ENCODE measurements at places on chromosomes 4 and X.

DNA sequence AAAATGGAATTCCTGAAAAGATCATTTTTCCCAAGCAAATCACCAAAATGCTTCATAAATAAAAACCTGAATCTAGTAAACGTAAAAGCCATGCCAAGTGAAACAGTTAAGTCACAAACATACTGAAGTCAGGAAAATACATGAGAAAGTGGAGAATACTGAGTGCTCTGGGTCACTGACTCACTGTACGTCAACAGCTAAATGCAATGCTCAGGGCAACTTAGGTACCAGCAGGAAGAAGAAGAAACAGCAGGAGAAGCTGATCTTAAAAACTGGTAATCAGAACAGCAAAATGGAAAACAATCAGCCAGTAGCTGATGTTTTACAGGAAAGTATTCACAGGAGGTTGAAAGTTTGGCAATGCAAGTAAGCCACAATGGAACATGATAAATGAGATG, 252.6 kb upstream of the ETNPPL start:
- DNase-seq: no peak
- no peaks in the 10 kb centered on the region for H3K4me1 ChIP-seq
- no peak overlapping the region for H3K27ac ChIP-seq
- no peaks in the 10 kb centered on the region for H3K27me3 ChIP-seq

DNA sequence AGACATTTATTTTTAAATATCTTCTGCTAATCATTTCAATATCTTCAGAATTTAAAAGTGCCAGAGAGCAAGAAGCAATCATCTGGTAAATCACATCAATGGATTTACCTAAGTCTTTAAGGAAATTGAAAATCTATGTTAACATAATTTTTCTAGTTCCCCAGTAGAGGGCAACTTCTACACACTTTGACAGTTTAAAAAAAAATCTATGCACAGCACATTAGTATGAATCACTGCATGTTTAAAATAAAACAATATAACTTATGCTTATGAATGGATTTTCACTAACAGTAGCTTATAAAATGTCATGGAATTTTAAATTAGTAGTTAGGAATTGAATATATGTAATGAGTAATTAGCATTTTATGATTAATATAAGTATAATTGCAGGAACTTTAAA, 126.5 kb downstream of the REELD1 start:
- H3K36me3 ChIP-seq: no peaks in the 10 kb centered on the region
- H3K4me3 ChIP-seq: no peak overlapping the region
- no peak overlapping the region for H3K27ac ChIP-seq
- H3K27me3 ChIP-seq: no peaks in the 10 kb centered on the region

GRCh38 chr4:68271851-68272357, 26.4 kb upstream of the TMPRSS11B start:
- peak overlapping the region; percentile 94 for H3K27ac ChIP-seq
- peaks cover 31% of the 10 kb centered on the region for H3K4me1 ChIP-seq
- H3K36me3 ChIP-seq: no peaks in the 10 kb centered on the region
- DNase-seq: peak; percentile 49
- H3K4me3 ChIP-seq: no peak overlapping the region

GRCh38 chr4:120720354-120720934, 202.1 kb downstream of the PRDM5 start:
- DNase-seq: no peak
- no peaks in the 10 kb centered on the region for H3K4me1 ChIP-seq
- no peaks in the 10 kb centered on the region for H3K36me3 ChIP-seq
- no peak overlapping the region for H3K27ac ChIP-seq
- no peaks in the 10 kb centered on the region for H3K27me3 ChIP-seq
- no peak overlapping the region for H3K4me3 ChIP-seq

DNA sequence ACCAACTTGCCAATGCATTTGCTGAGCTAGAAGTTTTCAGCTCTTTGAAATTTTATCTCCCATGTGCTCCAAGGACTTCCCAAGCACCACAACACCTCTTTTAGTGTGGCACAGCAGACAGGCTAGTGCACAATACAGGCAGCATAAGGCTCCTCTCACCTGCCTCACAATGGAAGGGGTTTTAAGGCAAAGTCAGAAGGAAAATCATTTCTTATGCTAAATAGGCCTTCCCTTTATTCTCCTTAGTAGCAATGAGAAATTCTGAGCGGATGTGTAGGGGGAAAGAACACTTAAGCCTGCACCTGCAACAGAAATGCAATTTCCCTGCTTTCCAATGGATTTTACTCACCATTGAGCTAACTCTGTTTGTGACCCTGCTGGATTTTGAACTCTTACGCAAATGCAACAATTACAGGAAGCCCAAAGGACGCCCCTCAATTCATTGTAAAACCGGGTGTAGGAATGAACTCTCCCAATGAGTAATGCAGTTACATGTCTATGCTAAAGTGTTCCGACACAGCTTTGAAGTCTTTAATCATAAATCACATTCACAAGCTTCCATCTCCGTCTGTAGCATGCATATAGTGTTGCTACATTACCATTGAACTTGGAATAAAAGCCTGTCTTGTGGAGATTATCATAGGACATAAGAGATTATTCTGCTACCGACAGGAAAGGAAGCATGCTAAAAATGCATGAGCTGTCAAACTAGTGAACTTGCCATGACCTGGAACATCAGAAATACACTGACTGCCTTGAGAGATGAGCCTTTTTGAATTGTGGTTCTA, 1084.9 kb downstream of the RPA4 start:
- no peaks in the 10 kb centered on the region for H3K36me3 ChIP-seq
- H3K27me3 ChIP-seq: no peaks in the 10 kb centered on the region
- H3K27ac ChIP-seq: no peak overlapping the region

DNA sequence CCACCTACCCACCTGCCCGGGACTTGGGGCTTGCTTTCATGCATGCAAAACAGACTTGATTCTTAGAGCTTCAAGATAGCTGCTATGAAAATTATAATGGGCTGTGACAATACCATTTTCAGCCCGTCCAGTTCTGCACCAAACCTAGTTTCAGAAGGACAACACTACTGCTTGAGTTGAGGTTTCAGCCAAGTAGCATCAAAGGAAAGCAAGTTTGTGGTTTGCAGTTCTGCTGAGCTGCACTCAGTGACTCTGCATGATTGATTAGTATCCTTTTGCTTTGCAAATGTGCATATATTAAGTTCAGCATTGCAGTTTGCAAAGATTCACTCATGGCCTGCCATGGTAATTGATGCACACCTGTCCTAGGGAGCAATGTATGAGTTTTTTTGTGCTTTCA, 442.7 kb downstream of the RPA4 start:
- no peaks in the 10 kb centered on the region for H3K27me3 ChIP-seq
- H3K4me3 ChIP-seq: no peak overlapping the region
- no peaks in the 10 kb centered on the region for H3K4me1 ChIP-seq
- no peaks in the 10 kb centered on the region for H3K36me3 ChIP-seq
- DNase-seq: no peak

- H3K27me3 ChIP-seq: no peaks in the 10 kb centered on the region
- no peak overlapping the region for H3K4me3 ChIP-seq
- H3K36me3 ChIP-seq: no peaks in the 10 kb centered on the region
- H3K4me1 ChIP-seq: peaks cover 8% of the 10 kb centered on the region
Observed at GRCh38 chr4:94595880-94596483, 144.2 kb downstream of the PDLIM5 start.

- no peaks in the 10 kb centered on the region for H3K4me1 ChIP-seq
- no peak overlapping the region for H3K4me3 ChIP-seq
- no peak for DNase-seq
- H3K27ac ChIP-seq: no peak overlapping the region
- no peaks in the 10 kb centered on the region for H3K36me3 ChIP-seq
Observed at GRCh38 chrX:1554469-1555210, 17.7 kb upstream of the P2RY8 start.

DNA sequence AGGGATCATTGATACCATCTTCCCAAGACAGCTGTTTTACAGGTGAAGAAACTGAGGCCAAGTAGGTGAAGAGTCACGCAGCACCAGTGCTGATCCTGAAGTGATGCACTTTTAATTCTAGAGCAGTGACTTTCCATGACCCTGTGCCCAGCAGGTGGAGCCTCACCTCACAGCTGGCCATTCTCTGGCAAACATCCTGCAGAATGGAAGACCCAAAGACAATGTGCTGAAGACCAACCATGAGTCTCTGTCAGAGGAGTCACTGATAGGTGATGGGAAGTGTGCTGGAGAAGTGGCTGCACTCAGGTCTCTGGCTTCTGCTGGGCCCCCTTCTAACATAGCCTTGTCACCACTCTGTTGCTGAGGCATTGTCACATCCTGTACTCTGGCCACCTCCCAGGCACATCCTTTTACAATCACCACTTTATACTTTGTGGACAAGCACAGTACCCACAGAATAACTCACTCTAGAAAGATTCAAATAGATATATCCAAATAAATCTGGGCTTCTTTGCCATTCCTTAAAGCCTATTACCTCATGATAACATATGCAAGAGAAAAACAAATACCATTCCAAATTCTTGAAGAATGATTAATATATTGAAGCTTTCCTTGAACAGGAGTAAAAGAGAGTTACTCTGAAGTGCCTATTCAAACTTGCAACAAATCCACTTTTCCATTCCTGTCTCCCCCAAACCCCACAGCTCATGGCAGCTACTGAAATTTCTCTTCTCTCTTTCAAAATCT, 64.1 kb upstream of the SCOC start:
- DNase-seq: no peak
- H3K4me1 ChIP-seq: 0 out of 2 replicates have a peak, but pooled peaks cover 5% of the 10 kb centered on the region
- no peaks in the 10 kb centered on the region for H3K27me3 ChIP-seq
- no peak overlapping the region for H3K27ac ChIP-seq
- H3K4me3 ChIP-seq: no peak overlapping the region
- H3K36me3 ChIP-seq: no peaks in the 10 kb centered on the region
